ENCODE measurements at places on chromosomes 11 and 22. TPM values are rescaled to one million over a fixed set of nuclear protein-coding genes. Genes with fewer than 3 reads are reported as not detected.

The HTR3A gene
- total RNA-seq: not detected

The OR2D2 gene
- not detected for total RNA-seq

The OR52E8 gene
- not detected for total RNA-seq

The OR6A2 gene
- not detected for total RNA-seq

The GRAMD1B gene
- total RNA-seq: 26.0 TPM

The ZC3H12C gene
- 10.5 TPM for total RNA-seq

The PHOX2A gene
- not detected for total RNA-seq

The CST6 gene
- not detected for total RNA-seq

The SCN3B gene
- total RNA-seq: 0.08 TPM

The CDC42BPG gene
- 1.7 TPM for total RNA-seq

The RPS13 gene
- 1,561 TPM for total RNA-seq

The KCNJ5 gene
- 0.12 TPM for total RNA-seq

The BRSK2 gene
- total RNA-seq: 7.9 TPM

The TEX12 gene
- not detected for total RNA-seq

The PARVG gene
- not detected for total RNA-seq

The CSRP3 gene
- total RNA-seq: not detected

The NCAPH2 gene
- total RNA-seq: 36.3 TPM

The CALCB gene
- total RNA-seq: 0.13 TPM

The FGF3 gene
- not detected for total RNA-seq

The KRTAP5-2 gene
- total RNA-seq: not detected

The SEZ6L gene
- not detected for total RNA-seq

The CELSR1 gene
- total RNA-seq: 29.1 TPM

The FAM180B gene
- not detected for total RNA-seq

The PIH1D2 gene
- total RNA-seq: 0.65 TPM

The PTDSS2 gene
- 51.8 TPM for total RNA-seq

The DTX4 gene
- total RNA-seq: 4.1 TPM

The NPAS4 gene
- not detected for total RNA-seq

The P2RY6 gene
- 3.9 TPM for total RNA-seq

The POLR2L gene
- 673 TPM for total RNA-seq
